Smooth muscle cell of trachea (primary cell): ENCODE measurements at places on chromosomes 5 and 9. TPM values are rescaled to one million over a fixed set of nuclear protein-coding genes. Genes with fewer than 3 reads are reported as not detected.

Gene LIFR
- total RNA-seq: 23.4 and 29.8 TPM in 2 replicates

Gene CCNO
- 0.17 TPM in 1 of 2 replicates, not detected in the other for total RNA-seq

Gene SLC9A3
- total RNA-seq: 0.87 and 1.3 TPM in 2 replicates

Gene GABRP
- total RNA-seq: not detected in 2 replicates

Gene SMIM33
- total RNA-seq: not detected in 2 replicates

Gene LOX
- total RNA-seq: 53.8 and 66.2 TPM in 2 replicates

Gene TAF11L6
- total RNA-seq: not detected in 2 replicates

Gene C7
- 0.15 and 0.83 TPM in 2 replicates for total RNA-seq

Gene LHX3
- under 0.01 TPM in 1 of 2 replicates, not detected in the other for total RNA-seq

Gene RMI1
- total RNA-seq: 5.3 and 14.5 TPM in 2 replicates

Gene PCDHB8
- total RNA-seq: 0.50 TPM in 1 of 2 replicates, not detected in the other
